ENCODE measurements at places on chromosomes 5 and 9.

DNA sequence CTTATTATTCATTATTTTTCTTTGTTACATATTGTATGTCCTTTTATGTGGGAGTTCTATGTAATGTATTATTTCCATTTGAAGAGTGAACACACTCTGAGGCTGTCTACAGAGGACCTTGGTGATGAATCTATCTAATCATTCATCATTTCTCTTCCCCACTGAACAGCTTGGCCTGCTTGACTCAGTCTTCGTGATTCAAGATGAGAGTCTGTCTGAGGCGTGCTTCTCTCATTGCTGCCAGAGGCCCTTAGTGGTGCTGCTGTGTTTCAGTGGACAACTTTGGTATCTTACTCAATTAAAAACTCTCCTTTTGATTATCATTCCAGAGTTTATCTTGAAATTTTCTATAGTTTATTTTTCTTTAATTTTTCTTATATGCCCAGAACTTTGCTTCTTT is 318.1 kb upstream of the DAB2 start:
- DNase-seq, result no peak

GRCh38 chr9:2018162-2018643 is 3.1 kb downstream of the SMARCA2 start:
- DNase-seq, result no peak

GRCh38 chr5:41763081-41763480 is 107.1 kb downstream of the OXCT1 start:
- DNase-seq, result no peak

DNA sequence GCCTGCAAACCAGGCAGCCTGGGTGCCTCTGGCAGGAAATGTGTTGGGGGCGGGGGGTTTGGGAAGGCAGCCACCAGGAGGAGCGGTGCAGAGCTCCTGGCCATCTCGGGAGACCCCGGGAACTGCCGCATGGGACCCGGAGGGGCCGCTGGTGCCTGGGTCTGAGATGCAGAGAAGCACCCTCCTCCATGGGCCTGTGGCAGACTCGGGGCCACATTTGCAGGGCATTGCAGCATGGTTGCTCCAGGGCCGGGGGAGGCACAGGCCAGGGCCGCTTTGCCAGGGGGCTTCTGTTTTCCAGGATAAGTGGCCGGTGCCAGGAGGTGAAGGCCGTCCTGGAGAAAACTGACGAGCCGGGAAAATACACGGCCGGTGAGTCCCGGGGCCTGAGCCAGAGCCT is 1.7 kb downstream of the LCN1 start:
- DNase-seq, result no peak

DNA sequence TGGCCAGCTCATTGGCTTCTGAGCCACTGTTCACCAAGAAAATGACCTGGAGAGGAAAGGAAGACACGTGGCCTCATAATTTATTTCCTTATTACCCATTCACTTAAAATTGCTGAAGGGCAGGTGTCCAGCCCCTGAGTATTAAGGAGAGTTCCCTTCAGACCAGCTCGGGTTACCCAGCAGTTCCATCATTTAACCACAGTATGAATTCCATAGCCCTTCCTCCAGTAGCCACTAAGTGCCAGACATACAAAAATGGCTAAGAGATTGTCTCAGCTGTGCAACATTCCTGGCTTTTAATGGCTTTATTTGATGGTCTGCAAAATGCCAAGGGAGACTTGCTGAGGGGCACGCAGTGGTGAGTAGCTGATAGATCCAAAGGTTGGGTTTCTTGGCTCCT is 12.5 kb downstream of the AGXT2 start:
- DNase-seq, result no peak

GRCh38 chr5:124921694-124922093 is 175.3 kb upstream of the ZNF608 start:
- DNase-seq, result no peak

- no peak for DNase-seq
These were observed 2.0 kb downstream of the NR2F1-AS1 start for GRCh38 chr5:93578813-93579691.

- DNase-seq, result no peak
These were observed 388.0 kb downstream of the TMEM232 start for GRCh38 chr5:110338341-110339083.

DNA sequence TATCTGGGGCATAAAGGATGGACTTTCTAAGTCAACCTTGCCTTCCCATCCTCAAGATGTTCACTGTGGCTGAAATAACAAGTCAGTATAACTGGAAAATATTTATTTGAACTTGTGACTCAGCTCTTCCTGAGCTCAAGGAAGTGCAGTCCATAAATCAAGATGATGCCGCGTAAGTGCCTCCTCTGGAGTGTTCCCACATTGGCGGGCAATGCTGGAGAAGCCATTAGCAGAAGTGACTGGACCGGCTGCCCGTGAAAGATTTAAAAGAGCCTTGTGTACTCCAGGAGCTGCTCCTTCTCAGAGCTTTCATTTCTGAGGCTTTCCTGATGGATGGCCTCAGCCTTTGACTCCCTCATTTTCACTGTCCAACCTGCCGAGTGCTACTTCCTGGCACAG is 17.4 kb downstream of the TMOD1 start:
- DNase-seq, result no peak

DNA sequence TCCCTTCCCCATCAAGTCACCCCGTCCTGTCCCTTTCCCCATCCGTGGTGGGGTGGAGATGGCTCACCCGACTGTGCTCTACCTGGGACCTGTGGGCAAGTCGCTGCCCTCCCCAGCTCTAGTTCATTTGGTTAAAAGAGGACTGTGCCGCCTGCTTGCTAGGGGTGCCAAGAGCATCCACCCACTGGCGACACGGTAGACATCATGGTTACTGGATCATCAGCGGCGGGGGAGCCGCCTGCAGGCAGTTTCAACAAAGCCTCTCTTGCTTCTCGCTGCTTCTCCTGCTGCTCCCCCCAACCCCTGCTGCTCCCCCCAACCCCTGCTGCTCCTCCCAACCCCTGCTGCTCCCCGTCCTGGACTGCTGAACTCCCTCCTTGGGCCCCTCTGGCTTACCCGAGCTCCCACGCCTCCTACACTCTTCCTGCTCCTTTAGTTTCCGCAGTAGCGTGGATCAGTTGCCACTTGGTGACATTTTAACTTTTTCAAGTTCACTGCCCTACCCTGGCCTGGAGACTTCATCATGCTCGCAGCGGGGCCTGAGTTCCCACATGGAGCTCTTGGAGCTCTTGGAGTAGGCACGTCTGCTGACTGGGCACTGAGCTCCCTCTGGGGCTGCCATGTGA is 22.0 kb upstream of the SCGB3A1 start:
- no peak for DNase-seq
